ENCODE measurements at places on chromosomes 7 and 10.

DNA sequence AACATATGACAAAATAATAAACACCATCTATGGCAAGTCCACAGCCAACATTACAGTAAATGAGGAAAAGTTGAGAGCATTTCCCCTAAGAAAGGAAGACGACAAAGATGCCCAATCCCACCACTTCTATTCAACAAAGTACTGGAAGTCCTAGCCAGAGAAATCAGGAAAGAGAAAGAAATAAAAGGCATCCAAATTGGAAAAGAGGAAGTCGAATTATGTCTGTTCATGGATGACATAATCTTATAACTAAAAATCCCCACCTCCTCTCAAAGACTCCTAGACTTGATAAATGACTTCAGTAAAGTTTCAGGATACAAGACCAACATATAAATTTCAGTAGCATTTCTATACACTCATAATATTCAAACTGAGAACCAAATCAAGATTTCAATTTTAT, 288.5 kb upstream of the POT1 start:
- DNase-seq = no peak

GRCh38 chr7:111357691-111358090, 204.6 kb downstream of the IMMP2L start:
- no peak for DNase-seq

DNA sequence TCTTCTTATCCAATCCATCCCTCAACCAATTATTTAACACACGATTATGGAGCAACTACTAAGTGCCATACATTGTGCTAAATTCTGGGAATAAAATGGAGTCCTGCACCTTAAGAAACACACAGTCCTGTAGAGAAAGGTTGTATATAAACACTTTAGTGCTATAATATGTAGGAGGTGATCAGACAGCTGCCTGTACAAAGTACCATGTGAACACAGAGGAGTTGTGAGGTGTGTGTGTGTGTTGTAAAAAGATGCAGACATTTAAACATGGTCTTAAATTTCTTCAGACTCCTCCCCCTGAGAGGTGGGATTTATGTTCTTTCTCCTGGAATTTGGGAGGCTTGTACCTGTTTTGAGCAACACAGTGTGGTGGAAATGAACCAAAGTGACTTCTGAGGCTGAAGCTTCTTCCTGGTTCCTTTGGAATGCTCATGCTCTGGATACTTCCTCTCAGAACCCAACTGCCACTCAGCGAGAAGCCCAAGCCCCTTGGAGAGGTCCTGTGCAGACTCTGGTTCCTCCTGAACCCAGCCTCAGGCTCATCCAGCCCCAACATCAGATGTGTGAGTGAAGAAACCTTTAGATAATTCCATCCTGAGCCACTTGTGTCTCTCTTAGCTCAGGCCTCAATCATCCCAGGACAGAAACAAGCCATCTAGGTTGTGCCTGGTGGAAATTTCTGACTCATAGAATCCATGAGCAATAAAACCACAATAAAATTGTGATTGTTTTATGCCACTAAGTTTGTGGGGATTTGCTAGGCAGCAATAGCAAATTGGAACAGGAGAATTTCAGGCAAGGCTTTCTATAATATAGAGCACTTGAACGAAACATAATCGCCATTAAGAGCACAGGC, 161.2 kb upstream of the FAM3C start:
- DNase-seq = no peak

GRCh38 chr7:46539892-46540483, 618.9 kb upstream of the IGFBP3 start:
- no peak for DNase-seq

- no peak for DNase-seq
These were observed 81.1 kb upstream of the MBL2 start for GRCh38 chr10:52853704-52854103.

- DNase-seq = no peak
These were observed 603.1 kb upstream of the MGMT start for GRCh38 chr10:128863823-128864405.

DNA sequence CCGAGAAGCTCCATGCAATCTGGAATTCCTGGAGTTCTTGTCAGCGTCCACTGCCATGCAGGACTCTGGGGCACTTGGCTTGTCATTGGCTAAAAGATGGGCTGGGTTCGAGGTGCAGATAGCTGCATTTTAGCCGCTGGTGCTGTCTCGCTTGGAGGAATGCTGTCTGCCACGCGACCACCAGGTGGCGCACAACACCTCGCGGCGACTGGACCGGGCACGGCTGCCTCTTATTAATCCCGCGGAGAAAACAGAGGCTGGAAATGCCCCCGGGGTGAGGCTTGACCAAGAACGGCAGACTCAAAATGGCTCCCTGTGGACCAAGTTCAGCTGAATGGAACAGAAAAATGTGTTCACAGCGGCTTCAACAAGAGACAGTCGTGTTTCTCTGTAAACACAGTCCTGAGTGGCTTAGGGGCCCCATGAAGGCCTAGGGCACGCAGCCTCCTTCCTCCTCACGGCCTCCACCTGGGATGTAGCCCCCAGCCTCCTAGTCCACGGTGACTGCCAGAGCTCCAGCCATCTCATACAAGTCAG, 46.2 kb downstream of the AOC1 start:
- peak; percentile 88 for DNase-seq

DNA sequence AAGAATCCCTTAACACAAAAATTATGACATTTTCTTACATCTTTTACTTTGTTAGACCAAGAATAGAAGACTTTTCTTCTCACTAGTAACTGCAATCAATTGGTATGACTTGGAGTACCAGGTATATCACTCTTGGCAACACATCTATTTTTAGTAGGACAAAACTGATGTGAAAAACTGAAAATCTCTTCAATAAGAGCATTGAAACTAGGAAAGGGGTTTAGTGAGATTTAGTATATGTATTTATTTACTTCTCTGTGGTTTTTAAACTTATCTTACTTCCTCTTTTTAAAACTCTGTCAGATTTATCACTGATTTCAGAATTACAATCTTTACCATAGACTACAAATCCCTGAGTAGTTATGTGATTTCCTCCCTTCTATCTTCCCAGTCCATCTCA, 366.2 kb downstream of the PCDH15 start:
- no peak for DNase-seq

GRCh38 chr10:116742367-116743265, at the start of gene HSPA12A:
Gene HSPA12A (minus strand): TSS chr10:116742566. CDS start chr10:116742469, 97 bp downstream.
- peak; percentile 87 for DNase-seq

DNA sequence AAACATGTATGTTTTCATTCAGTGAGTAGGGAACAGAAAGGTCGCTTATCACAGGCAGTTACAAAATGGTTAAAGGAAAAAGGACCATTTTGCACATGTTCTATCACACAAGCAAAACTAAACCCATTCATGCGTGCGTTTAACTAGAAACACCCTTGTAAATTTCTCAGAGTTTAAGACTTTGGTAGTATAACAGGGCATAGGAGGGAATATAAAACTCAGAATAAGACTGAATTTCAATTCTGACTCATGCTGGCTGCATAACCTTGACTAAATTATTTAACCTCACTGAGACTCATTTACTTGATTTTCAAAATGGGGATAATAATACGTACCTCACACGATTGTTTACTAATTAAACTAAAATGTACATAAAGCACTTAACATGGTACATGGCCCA, 243.8 kb upstream of the PTN start:
- DNase-seq = no peak

- DNase-seq = peak; percentile 95
These were observed at the start of gene SHOC2 for GRCh38 chr10:110919349-110919931. Gene SHOC2 (plus strand): TSS chr10:110919604. CDS start chr10:110964359, 44,755 bp downstream.

DNA sequence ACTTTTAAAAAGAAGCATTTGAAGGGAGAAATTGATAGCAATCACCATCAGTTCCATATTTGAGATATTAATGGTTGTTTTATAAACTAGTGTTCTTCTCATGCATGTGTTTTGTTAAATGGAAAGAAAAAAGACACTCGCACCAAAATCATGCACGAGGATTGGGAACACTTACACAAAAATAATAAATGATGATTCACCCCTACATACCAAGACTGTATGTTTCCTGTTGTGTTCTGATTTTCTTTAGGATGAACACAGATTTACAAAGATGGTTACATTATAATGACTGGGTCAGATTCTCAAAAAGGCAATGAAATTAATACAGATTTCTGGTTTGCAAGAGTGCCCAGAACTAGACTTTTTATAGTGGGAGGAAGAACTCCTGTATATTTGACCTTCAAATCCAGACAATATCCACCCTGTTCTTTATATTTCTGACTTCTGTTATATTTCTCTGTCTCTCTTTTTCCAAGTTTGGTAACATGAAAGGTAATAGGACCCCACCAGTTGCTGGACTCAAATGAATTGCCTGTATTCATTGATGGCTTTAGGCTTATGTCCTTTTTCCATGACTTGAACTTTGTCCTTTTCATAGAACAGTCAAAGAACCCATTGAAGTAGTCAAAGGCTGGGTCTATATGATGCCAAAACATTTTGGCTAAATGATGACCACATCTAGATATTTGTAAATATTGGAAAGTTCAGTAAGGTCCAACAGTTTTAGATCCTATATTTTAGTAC, 54.4 kb downstream of the SEMA3A start:
- no peak for DNase-seq
